ENCODE measurements at places on chromosomes 6 and 20.

- DNase-seq = no peak
Measured at GRCh38 chr20:6959900-6960312, 192.4 kb downstream of the BMP2 start.

- no peak for DNase-seq
Measured at GRCh38 chr6:163455552-163455951, 41.0 kb downstream of the QKI start.

DNA sequence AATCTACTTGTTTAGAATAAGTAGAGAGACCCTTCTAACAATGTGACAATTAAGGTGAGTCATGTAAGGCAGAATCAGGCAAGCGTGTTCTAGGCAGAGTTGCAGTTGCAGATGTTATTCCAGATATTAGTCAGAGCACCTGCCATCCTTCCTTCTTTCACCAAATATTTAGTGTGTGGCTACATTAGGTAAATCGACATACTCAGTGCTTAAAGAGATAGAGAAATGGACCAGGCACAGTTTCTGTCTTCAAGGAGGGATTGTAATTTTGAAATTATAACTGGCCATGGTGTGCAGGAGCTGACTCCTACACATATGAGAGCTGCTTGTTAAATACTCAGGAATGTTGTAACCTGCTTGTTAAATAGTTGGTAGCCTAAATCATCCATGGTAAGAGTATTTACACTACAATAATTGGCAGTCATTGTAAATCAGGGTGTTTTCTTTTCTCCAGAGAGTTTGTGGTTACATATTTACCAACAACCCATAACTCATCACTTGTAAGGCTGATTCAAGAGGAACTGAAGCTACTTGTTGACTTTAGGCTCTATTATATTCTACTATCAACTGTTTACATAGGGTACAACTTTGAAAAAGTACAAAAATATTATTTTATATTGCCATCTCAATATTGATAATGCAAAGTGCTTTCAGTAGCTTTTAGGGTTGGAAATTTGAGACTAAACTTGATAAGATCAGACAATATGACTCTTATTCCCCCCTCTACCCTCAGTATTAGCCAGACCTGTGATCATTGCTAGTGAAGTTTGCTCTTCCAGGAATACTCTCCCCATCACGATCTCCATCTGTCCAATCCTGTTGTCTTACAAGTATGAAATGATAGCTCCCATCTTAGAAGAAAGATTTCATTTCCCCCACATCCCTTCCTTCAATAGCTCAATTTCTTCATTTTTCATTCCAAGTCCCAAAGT is 607.1 kb downstream of the COL12A1 start:
- no peak for DNase-seq

- DNase-seq = no peak
Measured at GRCh38 chr6:154981079-154981870, 13.8 kb upstream of the TIAM2 start.

GRCh38 chr6:142844065-142844755 is 100.8 kb downstream of the HIVEP2 start:
- no peak for DNase-seq

- DNase-seq = no peak
Measured at GRCh38 chr20:2739042-2739398, 46.4 kb downstream of the EBF4 start.

DNA sequence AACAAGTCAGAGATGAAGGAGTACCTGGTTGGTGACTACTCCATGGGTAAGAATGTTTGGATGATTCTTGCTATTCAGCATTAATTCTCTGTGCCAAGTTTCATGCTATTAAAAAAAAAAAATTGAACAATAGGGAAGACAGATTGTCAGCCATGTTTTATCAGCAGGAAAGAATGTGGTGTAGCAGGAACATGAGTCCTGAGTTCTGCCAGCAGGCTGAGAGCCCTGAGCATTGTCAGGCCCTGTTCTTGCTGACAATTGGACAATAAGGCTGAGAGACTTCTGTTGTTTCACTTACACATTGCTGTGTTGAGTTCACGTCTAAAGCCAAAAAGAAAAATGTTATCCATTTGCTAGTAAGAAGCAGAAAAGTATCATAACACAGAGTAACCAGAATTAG is 70.4 kb upstream of the SMIM28 start:
- no peak for DNase-seq

GRCh38 chr6:105428342-105428957 is 25.6 kb upstream of the PREP start:
- no peak for DNase-seq

- DNase-seq = no peak
Measured at GRCh38 chr20:59938696-59939051, 1.4 kb downstream of the PPP1R3D start.

GRCh38 chr20:49405696-49406095 is 76.8 kb downstream of the KCNB1 start:
- no peak for DNase-seq

DNA sequence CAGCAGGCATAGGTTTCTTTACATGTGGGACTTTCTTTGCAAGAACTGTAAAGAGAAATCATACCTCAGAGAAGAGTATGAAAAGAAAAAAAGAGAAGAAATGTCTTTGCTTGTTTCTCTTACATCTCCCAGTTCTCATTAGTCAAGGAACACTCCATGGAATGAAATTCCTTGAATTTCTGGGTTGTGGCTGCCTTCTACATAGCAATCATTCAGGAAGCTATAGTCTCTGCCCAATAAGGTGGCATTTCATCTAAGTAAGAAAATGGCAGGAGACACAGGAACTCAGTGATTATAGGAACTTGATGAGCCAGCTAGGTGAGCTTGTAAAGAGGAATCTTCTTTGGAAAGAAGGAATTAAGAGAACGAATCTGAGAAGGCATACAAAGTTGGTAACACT is 197.0 kb upstream of the FKBP1C start:
- DNase-seq = no peak

DNA sequence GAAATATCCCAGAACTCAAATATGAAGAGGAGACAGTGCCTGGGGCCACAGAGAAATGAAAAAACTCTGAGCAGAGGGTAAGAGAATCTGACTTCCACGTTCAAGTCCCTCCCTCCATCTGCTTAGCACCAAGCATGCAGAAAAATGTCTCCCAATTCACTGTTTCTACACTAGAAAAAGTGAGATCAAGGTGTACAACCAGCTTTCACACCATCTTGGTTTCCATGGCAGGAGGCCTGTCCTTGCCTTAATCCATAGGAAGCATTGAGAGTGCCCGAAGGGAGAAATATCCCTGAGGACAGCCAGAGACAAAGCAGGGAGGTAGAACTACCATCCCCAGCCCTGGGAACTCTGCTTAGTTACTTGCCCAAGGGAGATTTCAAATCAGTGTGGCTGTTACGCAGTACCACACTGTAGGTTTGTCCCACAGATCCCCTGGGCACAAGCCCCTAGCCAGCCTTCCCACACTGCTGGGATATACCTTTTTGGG is 82.9 kb downstream of the SCML4 start:
- no peak for DNase-seq

- DNase-seq = no peak
Measured at GRCh38 chr6:31737315-31737990, 1.1 kb upstream of the CLIC1 start.

GRCh38 chr20:11778206-11778570 is 139.5 kb upstream of the BTBD3 start:
- no peak for DNase-seq

GRCh38 chr6:28380381-28380780 is 19.2 kb downstream of the ZSCAN12 start:
- DNase-seq = no peak
